Left colon (tissue), 2 donors: ENCODE measurements at places on chromosomes 13 and 19.
A peak's percentile ranks its signal among the peaks of the same experiment; 100 is the strongest.

- no peak for DNase-seq
Observed at GRCh38 chr13:33188093-33188882, 97.3 kb downstream of the STARD13 start.

DNA sequence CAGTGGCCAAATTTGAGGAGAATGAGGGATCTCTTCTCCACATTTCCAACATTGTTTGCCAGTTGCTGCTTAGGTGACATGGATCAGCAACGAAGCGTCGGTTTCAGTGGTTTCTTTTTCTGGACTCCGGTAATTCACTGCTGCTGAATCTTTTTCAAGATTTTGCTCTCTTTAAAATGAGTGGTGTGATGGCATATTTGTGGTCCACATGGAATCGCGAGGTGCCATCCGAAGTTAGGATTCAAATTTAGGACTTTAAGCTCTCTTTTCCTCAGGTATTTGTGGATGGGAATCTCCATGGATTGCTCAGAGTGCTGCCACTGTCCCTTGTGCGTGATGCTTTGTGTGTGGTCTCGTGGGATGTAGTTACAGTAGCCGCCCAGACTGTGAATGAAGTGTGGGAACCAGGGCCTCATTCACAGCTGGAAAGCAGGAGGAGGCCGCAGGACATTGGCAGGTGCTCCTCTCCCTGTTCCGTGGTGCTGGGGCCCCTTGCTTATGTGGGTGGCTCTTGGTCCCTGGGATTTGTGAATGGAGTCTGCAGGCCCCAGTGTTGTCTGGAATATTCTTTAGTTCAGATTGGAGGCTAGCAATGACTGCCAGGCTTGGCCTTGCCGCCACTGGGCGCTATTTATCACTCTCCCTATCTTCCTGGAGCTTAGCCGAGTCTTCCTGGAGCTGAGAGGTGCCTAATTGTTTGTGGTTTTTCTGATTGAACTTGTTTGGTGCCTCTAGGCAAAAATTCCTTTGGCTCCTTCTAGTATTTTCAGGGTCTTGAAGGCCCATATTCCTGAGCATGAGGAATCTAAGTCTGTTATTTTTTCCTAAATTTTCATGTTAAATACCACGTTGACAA lies 1.5 kb downstream of the ILF3 start:
- peak; percentile 33 for DNase-seq

DNA sequence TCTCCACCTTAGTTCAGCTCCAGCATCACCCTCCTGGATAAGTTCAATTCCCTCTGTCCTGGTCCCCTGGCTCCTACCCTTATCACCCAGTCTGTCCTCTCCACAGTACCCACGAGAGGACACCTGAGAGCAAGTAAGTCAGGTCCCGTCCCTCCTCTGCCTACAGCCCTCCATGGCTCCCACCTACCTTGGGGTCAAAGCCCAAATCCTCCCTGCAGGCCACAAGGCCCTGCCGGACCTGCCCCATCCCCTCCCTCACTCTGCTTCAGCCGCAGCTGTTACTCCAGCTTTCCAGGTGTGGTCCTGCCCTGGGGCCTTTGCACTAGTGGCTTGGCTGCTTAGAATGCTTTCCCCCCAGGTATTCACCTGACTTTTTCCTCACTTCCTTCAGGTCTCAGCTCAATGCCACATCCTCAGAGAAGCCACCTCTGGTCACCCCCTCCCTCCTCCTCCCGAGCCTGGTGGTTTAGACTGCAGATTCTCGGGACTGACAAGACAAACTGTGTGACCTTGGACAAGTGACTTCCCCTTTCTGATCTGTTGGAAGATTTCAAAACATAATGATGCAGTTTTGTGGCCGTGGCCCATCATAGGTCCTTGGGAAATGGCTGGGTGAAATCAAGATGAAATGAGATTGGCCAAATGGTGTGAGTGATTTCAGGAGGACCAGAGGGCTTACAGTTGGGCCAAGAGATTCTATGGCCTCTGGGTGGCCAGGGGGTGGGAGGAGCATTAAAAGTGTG lies 3.6 kb downstream of the TUBB4A start:
- DNase-seq: no peak

- no peak for DNase-seq
Observed at GRCh38 chr13:114311387-114311786, 2.9 kb upstream of the CHAMP1 start.

GRCh38 chr19:16366433-16367260 lies 42.0 kb downstream of the KLF2 start:
- no peak for DNase-seq

GRCh38 chr13:59416561-59416960 lies 747.2 kb downstream of the DIAPH3 start:
- no peak for DNase-seq

DNA sequence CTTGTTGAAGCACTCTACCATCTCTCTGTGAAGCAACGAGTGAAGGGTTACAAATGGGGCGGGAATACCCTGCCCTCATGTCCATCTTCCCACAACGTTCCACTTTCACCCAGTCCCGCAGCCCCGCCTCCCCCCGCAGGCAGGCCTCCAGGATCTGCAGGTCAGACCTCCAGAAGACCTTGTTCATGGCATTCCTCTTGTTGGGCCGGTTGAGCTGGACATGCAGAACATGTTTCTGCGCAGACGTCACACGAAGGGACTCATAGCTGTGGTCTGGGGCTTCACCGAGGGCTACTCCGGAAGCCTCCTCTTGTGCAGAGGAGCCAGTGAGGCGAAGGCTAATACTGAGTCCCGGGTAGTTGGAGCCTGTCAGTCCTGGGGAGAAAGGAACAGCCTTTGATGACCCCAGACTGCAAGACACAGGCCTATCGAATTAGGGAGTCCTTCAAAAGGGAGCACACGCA lies 420 bp downstream of the ECH1 start:
- peak; percentile 84 for DNase-seq

- DNase-seq: no peak
Observed at GRCh38 chr19:44644402-44645016, 799 bp downstream of the PVR start.

DNA sequence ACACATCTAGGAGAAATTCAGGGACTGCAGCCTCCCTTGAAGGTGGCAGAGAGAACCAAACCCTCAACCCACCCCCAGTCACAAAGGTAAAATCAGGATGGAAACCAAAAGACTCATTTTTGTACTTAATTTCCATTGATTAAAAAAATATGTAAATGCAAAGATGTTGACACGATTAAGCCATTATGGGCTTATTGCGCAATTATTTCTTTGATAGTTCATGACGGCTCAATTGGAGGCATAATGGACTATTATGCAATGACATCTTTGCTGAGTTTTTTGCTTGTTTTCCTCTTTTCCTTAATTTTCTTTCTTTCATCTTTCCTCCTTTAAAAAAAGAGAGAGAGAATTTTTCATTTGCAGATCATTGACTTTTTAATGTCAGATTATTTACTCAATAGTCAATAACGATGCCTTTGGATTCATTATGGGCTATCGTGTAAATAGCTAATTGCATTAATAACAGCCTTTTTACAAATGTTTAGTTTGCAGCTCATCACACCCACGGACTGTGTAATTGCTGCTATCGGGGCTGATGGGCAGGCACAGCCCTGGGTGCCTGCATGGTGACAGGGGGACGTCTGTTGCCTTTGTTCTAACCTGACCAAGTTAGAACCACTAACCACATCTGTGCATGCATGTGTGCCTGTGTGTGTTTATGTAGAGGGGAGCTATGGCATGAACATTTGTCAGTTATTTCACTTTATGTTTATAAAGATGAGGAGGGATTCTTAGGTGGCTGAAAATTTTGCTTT lies 482.4 kb upstream of the TSHZ3 start:
- DNase-seq: no peak

GRCh38 chr13:97120976-97121375 lies 101.2 kb upstream of the MBNL2 start:
- no peak for DNase-seq

GRCh38 chr13:31818236-31818635 lies 78.9 kb downstream of the RXFP2 start:
- no peak for DNase-seq

DNA sequence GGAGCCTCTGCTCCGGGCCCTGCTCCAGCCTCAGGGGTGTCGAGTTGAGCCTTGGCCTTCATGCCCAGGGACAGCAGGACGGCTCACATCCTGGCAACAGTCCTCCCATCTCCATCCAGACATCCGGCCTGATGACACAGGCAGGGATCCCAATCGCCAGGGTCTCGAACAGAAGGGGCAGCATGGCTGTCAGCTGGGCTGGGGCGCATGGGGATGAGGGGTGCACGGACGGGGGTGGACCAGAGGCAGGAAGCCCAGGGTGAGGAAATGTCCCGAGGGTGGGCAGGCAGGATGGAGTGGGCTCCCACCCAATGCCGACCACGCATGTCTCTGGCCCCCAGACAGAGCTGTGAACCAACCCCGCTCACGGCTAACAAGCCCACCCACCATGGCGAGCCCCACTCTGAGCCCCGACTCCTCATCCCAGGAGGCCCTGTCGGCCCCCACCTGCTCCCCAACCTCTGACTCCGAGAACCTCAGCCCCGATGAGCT lies 16.2 kb downstream of the EVI5L start:
- no peak for DNase-seq

DNA sequence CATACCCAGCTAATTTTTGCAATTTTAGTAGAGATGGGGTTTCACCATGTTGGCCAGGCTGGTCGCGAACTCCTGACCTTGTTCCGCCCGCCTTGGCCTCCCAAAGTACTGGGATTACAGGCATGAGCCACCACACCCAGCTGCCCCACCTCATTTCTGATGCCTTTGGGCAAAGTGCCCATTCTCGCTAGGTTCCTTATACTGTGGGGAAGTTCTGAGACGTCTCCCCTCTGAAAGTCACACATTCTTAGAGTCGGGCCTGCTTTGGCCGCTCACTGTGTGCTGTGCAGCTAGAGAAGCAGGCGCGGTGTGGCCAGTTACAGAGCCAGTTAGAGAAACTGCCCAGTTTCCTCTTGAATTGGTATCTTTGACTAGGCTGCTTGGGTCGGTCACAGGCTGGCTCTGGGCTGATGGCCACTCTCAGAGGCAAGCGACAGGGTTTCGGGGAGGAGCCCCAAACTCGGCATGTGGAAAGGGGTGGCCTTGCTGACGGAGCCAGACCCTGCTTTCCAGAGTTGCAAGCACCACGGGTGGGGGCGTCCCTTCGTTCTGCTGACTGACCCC lies 18.0 kb downstream of the PRAM1 start:
- DNase-seq: peak; percentile 48

- no peak for DNase-seq
Observed at GRCh38 chr13:97573011-97573410, 139.0 kb downstream of the RAP2A start.

- peak; percentile 73 for DNase-seq
Observed at GRCh38 chr19:15378534-15379082, 979 bp downstream of the AKAP8 start.

DNA sequence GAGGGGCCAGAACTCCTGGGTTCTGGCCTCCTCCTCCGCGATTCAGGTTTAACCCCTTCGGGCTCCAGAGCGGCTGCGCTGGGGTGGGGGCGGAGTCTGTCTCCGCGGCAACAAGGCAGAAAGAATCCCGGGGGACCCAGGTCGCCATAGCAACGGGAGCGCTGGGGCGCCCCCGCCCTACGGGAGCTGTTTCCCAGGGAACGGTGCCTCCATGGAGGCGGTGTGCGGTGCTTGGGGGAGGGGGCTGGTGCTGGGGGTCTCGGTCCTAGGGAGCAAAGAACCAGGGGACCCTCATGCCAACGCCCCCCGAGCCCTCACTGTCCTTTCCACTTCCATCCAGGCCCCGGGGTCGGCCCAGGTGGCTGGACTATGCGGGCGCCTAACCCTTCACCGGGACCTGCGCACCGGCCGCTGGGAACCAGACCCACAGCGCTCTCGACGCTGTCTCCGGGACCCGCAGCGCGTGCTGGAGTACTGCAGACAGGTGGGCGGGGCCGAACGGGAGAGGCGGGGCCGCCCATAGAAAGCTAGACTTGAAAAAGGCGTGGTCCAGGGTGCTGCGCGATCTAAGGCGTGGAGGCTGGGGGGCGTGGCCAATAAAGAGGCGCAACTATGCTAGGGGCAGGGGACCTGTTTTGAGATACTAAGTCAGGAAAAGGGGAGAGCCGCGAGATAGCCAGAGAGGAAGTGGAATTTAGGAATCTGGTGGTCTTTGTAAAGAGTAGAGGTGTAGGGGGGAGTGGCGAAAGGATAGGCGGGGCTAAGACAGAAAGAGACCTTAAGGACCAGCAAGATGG lies 1.2 kb downstream of the APLP1 start:
- DNase-seq: peak; percentile 64

GRCh38 chr19:11780431-11781020 lies 13.7 kb downstream of the ZNF441 start:
- DNase-seq: no peak

GRCh38 chr13:51645154-51645650 lies 60.9 kb downstream of the WDFY2 start:
- DNase-seq: no peak

- DNase-seq: no peak
Observed at GRCh38 chr19:30357580-30357954, 14.6 kb upstream of the ZNF536 start.

DNA sequence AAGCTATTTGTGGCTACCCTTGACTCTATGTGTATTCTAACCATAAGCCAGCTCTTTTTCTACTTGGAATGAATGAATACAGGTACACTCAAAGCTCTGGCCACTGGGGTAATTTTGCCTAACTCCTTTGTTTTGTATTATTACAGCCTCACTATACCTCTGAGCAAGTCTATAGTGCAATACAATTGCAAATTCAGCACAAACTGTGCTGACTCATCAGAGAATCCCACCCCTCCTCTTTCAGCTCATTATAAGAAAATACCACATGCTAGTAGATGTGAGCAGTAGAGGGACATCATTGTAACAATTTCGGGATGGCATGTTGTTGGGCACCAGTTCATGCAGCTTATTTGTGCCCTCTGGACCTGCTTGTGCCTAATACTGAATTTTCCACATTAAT lies 1382.2 kb downstream of the SLITRK5 start:
- DNase-seq: no peak

- DNase-seq: no peak
Observed at GRCh38 chr19:46878613-46879375, 18.0 kb downstream of the ARHGAP35 start.

DNA sequence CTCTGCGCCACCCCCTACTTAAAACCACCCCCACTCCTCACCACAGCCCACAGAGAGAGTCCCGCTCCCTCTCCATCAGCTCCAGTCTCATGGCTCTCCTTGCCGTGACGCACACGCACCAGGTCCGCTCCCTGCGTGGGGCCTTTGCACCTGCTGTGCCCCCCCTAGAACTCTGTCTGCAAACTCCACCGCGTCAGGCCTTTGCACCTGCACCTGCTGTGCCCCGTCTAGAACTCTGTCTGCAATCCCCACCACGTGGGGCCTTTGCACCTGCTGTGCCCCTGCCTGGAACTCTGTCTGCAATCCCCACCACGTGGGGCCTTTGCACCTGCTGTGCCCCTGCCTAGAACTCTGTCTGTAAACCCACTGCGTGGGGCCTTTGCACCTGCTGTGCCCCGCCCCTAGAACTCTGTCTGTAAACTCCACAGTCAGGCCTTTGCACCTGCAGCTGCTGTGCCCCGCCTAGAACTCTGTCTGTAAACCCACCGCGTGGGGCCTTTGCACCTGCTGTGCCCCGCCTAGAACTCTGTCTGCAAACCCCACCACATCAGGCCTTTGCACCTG lies 4.2 kb downstream of the SHC2 start:
- DNase-seq: no peak

GRCh38 chr19:49362048-49362928 lies at the start of gene TEAD2:
Gene TEAD2 (minus strand): TSS chr19:49362416. CDS start chr19:49360075, 2,341 bp downstream.
- peak; percentile 71 for DNase-seq

- no peak for DNase-seq
Observed at GRCh38 chr13:25421612-25422011, 49.8 kb downstream of the ATP8A2 start.

GRCh38 chr13:41565216-41565615 lies 107.9 kb downstream of the RGCC start:
- no peak for DNase-seq
